ENCODE measurements at places on chromosomes 16 and 17.
A peak's percentile ranks its signal among the peaks of the same experiment; 100 is the strongest.

GRCh38 chr16:27323781-27324561 lies 10.2 kb downstream of the IL4R start:
- no peak for DNase-seq

- DNase-seq: no peak
Measured at GRCh38 chr16:5206331-5206990, 108.9 kb upstream of the EEF2KMT start.

DNA sequence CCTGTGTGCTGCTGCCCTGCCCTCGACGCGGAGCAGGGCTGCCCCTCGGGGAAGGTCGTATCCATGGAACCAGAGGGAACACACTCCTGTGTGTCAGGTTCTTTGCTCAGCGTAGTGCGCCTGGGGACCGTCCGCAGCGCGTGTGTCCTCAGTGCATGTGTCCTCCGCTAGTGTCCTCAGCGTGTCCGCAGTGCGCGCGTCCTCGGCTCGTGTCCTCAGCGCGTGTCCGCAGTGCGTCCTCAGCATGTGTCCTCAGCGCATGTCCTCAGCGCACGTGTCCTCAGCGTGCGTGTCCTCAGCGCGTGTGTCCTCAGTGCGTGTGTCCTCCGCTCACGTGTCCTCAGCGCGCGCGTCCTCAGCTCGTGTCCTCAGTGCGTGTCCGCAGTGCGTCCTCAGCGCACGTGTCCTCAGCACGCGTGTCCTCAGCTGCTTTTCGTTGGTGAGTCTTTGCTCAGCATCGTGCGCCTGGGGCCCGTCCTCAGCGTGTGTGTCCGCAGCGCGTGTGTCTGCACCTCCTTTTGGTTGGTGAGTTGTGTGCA lies 59.2 kb upstream of the ZNF750 start:
- no peak for DNase-seq

GRCh38 chr17:42112552-42113176 lies at the start of gene DHX58:
Gene DHX58, minus strand, starts transcription at chr17:42112714. Its CDS starts 822 bp downstream, at chr17:42111892.
- peak; percentile 79 for DNase-seq

- no peak for DNase-seq
Measured at GRCh38 chr16:30747331-30747730, 894 bp upstream of the PHKG2 start.

- no peak for DNase-seq
Measured at GRCh38 chr16:88714420-88715302, 8.4 kb downstream of the CTU2 start.

DNA sequence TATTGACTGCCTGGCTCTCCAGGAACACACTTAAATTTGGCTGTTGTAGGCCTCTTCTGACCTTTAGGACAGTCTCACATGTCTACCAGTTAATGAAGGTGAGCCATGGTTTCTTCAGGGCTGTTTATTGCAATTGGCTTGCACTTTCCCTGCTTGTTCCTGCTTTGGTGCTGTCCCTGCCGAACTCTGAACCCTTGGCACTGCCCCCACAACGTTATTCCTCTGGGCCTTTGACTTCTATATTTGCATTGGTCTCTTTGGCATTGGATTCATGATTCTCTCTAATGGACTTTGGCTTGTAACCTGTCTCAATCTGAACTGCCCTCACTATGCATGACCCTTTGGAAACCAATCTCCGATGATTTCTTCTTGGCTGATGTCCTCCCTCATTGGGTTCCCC lies 299.4 kb downstream of the UTP18 start:
- no peak for DNase-seq

- no peak for DNase-seq
Measured at GRCh38 chr17:67165201-67165600, 79.8 kb downstream of the HELZ start.

- DNase-seq: peak; percentile 36
Measured at GRCh38 chr17:73192206-73192893, 505 bp upstream of the COG1 start.

DNA sequence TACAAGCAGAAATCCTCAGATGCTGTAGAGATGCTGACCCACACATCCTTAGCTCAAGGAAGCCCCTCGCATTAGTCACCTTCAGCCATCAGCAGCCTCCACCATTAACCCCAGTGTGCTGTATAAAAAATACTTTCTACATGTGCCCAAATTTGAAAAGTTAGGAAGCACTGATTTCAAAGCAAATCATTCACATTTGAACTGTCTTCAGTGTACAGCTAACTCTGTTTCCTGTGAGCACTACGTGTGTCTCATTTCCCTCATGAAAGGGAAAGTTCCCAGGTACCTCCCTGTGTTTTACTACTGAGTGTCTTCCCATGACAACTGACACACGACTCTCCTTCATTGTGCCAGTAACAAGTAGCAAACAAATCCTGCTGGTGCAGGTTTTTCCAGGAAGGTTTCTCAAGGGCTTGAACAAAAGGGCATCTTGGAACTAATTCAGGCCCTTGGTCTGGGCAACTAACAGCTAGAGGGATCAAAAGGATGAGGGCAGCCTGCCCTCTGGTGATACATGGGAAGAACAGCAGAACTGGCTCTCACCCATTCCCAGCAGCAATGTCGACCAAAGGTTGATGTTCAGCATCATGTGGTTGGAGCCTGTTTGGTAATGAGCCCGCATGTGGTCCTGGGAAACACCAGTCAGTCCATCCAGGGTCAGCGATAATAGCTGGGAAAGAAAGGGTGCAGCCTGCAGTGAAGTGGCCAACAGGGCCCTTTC lies 4.0 kb downstream of the SLC35B1 start:
- DNase-seq: peak; percentile 17

DNA sequence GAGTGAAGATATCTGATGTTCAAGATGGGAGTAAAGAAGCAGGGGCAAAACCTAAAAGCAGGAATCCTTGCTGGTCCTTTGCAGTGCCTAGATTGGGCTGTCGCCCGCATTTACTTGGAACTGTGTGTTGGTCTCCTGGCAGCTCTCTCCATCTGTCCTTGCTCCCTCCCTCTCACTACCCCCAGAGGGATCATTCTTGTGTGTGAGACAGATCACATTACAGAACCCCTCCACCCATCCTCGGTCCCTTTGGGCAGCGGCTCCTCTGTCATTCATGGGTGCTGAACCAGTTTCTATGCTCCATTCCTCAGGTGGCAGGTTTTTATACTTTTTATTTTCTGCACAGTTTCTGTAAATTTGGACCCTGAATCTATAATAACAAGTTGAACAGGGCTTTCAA lies 99.4 kb upstream of the MYOCD start:
- DNase-seq: no peak

DNA sequence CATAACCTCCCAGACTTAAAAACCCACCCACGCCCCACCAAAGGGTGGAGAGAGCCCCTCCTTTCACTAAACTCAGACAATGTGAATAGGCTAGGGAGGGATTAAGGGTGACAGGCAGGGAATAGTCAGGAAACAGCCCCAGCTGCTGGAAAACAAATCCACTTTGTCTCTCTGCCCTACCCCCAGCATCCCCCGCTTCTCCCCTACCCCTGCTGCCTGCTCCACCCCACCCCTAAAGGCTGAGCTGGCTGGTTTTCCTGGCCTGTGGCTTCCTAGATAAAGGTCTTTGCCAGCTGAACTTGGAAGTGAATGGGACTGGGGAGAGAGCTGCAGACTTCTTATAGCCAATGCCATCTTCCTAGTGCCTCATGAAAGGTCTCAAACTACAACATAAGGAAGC lies 15.0 kb downstream of the CAVIN1 start:
- no peak for DNase-seq

DNA sequence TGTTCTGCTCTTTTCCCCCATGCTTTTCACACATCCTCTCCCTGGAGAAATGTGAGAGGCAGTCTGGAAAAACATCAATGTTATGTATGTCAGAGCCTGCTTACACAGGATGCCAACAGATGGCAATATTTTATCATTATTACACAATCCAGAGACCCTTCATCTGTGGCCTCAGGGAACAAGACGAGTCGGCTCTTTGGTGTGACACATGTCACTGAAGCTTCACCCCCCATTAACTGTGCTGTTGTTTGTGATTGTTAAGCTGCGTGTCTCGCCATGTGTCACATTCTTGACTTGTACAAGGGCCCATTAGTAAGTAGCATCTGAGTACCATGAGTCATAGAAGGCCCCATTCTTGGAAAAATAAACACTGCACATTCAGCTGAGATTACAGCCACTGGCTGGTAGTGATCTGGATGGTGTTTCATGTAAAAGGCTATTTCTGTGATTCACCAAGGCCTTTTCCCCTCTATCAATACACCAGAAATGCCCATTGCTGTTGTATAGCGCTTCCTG lies 682.1 kb upstream of the SOX9 start:
- DNase-seq: peak; percentile 94

DNA sequence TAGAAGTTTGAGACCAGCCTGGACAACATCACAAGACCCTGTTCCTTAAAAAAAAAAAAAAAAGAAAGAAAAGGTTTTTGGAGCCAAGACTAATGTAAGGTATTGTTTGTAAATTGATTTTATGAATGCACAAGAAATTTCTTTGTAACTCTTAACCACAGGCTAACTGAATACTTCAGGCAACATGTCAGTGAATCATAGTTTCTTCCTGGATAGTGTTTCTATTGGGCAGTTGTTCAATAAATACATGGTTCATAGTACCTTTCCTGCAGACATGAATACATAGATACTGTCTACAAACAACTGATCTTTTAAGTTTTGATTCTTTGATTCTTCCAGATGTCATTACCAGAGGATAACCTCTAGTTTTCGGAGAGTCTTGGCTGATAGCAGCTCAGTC lies 11.6 kb downstream of the DDX42 start:
- DNase-seq: no peak

DNA sequence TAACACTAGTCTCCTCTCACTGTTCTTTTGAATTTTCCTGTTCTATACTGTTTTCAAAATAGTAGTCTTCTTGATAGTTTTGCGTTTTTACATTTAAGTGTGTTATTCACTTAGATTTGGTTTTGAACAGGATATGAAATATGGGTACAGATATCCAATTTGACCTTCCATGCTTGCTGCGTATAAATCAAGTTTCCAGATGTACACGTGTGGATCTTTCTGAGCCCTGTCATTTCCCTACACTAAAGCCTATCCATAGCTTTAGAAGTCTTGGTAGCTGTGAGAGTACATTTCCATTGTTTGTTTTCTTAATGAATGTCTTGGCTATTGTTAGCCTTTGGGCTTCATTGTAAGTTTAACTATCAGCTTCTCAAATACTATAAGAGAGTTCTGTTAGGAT lies 20.4 kb downstream of the CYLD start:
- DNase-seq: no peak

DNA sequence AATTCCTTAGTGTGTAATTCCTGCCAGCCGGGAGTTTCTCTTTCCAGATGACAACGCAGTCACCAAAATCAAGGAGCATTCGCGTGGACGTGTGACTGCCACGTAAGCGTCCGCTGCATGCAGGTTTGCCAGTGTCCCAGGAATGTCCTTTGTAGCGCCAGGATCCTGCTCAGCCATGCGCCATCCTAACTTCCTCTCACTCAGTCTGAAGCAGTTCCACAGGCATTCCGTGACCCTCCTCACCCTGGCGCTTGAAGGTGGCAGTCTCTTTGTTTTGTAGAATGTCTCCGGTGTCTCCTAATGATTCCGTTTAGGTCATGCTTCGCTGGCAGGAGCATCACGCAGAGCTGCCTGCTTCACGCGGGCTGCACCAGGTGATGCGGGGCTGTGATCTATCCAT lies 88.6 kb downstream of the RPTOR start:
- DNase-seq: no peak

- DNase-seq: no peak
Measured at GRCh38 chr16:49921106-49921505, 65.2 kb upstream of the ZNF423 start.

GRCh38 chr17:39647256-39647655 lies 10.3 kb downstream of the STARD3 start:
- DNase-seq: no peak

- no peak for DNase-seq
Measured at GRCh38 chr16:2350500-2350899, 10.0 kb upstream of the ABCA3 start.

- DNase-seq: peak; percentile 61
Measured at GRCh38 chr17:61410141-61411010, 10.7 kb downstream of the TBX2 start.

DNA sequence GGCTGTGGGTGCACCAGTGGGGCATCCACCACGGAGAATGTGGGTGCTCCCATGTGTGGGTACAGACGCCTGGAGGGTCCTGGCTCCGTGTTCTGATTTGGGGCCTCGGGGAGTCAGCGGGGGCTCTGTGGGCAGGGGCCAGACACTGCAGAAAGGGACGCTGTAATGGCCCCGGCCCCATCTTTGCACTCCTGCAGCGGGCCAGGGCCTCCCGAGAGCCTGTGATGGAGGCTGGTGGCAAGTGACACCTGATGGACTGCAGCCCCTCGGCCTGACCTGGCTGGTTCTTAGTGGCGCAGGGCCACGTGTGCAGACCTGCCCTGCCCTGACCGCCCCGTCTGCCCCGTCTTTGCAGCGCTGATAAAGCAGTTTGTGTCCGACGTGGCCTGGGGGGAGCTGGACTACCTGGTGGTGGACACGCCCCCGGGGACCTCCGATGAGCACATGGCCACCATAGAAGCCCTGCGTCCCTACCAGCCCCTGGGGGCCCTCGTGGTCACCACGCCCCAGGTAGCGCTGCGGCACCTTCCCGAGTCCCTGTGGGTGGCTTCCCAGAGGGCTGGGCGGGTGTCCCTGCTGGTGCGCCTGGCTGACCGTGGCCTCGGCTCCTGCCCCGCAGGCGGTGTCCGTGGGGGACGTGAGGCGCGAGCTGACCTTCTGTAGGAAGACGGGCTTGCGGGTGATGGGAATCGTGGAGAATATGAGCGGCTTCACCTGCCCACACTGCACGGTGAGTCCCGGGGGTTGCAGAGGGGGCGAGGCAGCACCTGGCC lies 4.7 kb downstream of the NUBP2 start:
- no peak for DNase-seq

DNA sequence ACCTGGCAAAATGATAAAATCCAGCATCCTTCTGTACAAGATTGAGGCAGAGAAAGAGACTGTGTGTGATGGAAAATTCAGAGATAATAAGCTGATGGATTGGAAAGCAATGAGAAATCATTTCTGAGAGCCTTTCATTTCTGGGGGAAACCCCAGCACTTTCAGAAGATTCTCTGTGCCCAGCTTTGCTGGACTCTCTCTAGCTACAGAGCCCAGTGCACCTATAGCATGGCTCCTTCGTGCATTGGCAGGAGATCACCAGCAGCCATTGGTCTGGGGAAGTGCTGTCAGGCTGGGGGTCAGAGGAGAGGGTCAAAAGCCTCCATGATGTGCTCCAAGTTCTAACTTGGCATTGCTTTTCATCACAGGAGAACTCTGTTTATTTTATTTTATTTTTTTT lies 259.9 kb downstream of the SOX9 start:
- no peak for DNase-seq

- DNase-seq: no peak
Measured at GRCh38 chr16:3674513-3675295, 20.2 kb downstream of the DNASE1 start.

- DNase-seq: no peak
Measured at GRCh38 chr17:29622337-29623282, at the start of gene CORO6. Gene CORO6, minus strand, starts transcription at chr17:29622912. Its CDS starts 1,491 bp downstream, at chr17:29621421.

GRCh38 chr17:20307326-20307910 lies 159.9 kb downstream of the LGALS9B start:
- DNase-seq: no peak

DNA sequence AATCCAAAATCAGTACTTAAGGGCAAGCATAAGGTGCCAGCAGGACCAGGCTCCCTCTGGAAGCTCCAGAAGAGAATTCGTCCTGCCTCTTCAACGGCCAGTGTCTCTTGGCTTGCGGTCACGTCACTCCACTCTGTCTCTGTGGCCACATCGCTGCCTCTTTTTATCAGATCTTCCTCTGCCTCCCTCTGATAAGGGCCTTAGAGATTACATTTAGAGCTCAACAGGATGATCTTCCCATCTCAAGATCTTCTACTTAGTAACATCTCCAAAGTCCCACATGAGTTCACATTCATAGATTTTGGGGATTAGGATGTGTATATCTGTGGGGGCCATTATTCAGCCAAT lies 16.9 kb downstream of the MPG start:
- no peak for DNase-seq

- no peak for DNase-seq
Measured at GRCh38 chr16:47045023-47045422, 71.5 kb upstream of the DNAJA2 start.

All from brain microvascular endothelial cell (primary cell).